ENCODE measurements at places on chromosomes 12 and 14. TPM values are rescaled to one million over a fixed set of nuclear protein-coding genes. Genes with fewer than 3 reads are reported as not detected.
A peak's percentile ranks its signal among the peaks of the same experiment; 100 is the strongest.

The NOVA1 gene
- 5.1 TPM for polyA plus RNA-seq

The CDC42BPB gene
- 56.0 TPM for polyA plus RNA-seq

The RNASE1 gene
- 0.55 TPM for polyA plus RNA-seq

The RNASE3 gene
- polyA plus RNA-seq = not detected

The MYF5 gene
- polyA plus RNA-seq = not detected

The EXOC3L4 gene
- polyA plus RNA-seq = 4.7 TPM

GRCh38 chr12:53090554-53090953 lies 6.9 kb upstream of the IGFBP6 start:
- DNase-seq = no peak

DNA sequence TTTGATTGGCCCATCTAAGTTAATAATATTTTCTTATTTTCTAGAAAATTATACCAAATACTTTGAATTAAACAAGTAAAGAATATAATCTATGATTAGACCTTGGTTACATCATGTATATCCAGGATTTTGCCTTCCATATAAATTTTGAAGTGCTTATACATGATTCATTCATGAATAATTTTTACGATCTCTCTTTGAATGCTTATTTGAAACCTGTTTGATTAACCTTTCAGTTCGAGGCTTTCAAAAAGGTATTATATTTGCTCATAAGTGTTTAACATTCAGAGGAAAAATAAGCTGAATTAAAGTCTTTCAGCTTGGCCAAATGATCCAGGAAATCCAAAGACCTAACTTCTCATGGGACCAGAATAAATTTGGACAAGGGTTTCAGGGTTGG lies 495.2 kb upstream of the GARIN6 start:
- no peak for DNase-seq

- DNase-seq = no peak
These were observed 22.8 kb downstream of the COX8C start for GRCh38 chr14:93369713-93370266.

- DNase-seq = peak; percentile 62
These were observed 17.4 kb downstream of the CEP170B start for GRCh38 chr14:104882325-104882973.

- DNase-seq = no peak
These were observed 38.7 kb downstream of the SLC6A12 start for GRCh38 chr12:175250-175649.

GRCh38 chr12:34340534-34341361 lies 318.5 kb downstream of the ALG10 start:
- DNase-seq = no peak

DNA sequence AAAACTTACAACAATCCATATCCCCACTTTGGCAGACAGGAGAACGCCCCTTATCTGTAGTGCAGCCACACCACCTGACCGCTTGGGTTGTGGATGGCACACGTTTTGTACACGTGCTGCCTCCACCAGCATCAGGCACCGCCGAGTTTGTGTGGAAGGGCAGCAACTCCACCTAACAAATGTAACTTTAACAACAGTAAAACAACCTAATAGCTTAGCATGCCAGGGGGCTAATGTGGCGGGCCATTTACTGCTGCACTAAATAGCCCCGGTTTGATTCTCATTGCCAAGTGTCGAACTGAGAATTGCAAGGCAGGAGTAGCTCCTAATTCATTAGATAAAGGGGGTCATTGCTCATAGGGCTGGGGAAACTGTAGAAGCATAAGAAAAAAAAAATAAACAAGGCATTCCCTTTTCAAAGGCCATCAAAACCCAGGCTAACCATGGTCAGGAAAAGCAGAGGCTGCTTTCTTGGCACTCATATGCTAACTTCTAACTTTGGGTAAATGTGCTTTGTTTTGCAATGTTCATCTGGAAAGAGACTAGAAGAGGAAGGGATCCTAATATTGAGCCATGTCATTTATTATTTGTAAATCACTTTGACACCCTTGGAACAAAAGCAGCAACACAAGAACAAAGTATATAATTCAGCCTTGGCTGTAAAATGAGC lies 279.7 kb upstream of the SOX5 start:
- DNase-seq = no peak

DNA sequence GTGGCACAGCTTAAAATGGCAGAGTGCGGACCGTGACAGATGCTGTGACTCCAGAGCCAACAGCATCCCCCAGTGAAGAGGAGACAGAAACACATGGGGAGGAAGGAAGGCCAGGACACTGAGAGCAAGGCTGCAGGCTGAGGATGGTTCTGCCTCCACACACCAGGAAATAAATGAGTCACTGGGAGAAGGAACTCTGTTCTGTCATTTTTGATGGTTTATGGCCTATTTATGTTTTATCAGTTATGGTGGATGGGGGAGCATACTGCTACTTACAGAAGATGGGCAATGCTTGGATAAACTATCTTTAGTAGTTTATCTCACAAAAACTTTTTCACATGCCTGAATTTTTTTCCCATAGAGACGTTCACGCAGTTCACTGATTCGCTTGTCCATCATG lies 33.8 kb downstream of the ZFYVE21 start:
- DNase-seq = no peak

GRCh38 chr12:96571101-96571862 lies 81.9 kb downstream of the CFAP54 start:
- no peak for DNase-seq

- peak; percentile 56 for DNase-seq
These were observed 721 bp downstream of the CABP1 start for GRCh38 chr12:120640861-120641833.

DNA sequence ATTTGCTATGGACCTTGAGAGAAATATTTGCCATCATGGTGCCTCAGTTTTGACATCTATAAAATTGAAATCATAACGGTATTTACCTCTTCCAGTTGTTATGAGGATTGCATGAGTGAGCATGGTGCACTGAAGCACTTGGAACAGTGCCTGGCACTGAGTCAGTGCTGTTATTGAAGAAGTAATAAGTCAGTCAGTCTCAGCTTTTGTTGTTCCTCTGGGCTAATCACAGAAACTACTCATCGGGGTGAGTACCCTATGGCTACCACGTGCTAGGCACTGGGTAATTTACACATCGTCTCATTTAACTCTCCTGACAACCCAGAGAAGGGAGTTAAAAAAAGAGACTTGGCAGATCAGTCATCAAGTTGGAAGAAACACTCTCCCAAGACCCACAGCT lies 159.5 kb upstream of the NRXN3 start:
- DNase-seq = no peak

Data from A549 (cell line).